GM23248 (cell line): ENCODE measurements at places on chromosomes 4 and X. TPM values are rescaled to one million over a fixed set of nuclear protein-coding genes. Genes with fewer than 3 reads are reported as not detected.
A peak's percentile ranks its signal among the peaks of the same experiment; 100 is the strongest.

- peaks cover 5% of the 10 kb centered on the region; the same call in 1 of the 2 replicates for H3K4me1 ChIP-seq
- H3K36me3 ChIP-seq, result no peaks in the 10 kb centered on the region
- DNase-seq, result no peak
- no peak overlapping the region for H3K27ac ChIP-seq
Measured at GRCh38 chr4:3310301-3311094, 17.7 kb downstream of the RGS12 start.

- no peak overlapping the region for H3K27ac ChIP-seq
- no peaks in the 10 kb centered on the region for H3K4me1 ChIP-seq
- no peaks in the 10 kb centered on the region for H3K27me3 ChIP-seq
- no peaks in the 10 kb centered on the region for H3K36me3 ChIP-seq
- DNase-seq, result no peak
- H3K4me3 ChIP-seq, result no peak overlapping the region
Measured at GRCh38 chr4:43778187-43778915, 670.3 kb downstream of the KCTD8 start.

DNA sequence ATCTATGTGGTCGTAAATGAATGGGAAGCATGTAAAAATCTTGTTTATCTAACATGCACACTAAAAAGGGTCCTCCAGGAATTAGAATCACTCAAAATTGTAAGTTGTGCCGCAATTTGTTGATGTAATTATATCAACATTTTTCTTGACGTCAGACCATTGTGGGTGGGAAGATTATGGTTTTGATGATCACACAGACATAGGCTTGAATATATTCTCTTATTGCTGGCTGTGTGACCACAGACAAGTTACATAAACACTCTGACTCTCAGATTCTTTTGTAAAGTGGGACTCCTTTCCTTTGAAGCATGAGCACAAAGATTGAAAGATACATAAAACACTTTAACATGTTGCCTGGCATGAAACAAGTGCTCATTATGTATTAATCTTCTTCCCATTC lies 51.5 kb downstream of the IL1RAPL1 start:
- DNase-seq, result no peak
- no peaks in the 10 kb centered on the region for H3K4me1 ChIP-seq
- H3K27ac ChIP-seq, result no peak overlapping the region
- H3K36me3 ChIP-seq, result no peaks in the 10 kb centered on the region
- H3K4me3 ChIP-seq, result no peak overlapping the region

DNA sequence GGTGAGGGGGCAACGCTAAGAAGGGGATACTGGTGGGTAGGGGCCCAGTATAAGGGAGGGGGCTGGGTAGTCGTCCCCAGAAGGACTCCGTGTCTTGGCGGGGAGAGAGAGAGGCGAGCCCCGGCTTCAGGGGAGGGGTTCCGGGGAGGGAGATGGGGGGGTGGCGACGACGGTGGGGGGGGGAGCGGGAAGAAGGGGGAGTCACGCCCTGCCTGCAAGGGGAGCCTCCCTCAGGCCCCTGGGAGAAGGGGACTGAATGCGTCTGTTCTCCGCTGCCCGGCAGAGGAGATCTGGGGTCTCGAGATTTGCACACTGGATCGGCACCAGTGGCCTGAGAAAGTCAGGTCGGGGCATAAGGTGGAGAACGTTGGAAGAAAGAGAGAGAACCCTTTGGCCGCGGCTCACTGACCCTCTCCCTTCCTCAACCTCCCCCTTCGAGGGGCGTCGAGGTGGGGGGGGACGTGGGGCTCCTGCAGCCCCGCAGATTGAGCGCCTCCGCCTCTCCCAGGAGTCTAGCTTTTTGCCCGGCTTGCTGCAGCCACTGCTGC lies 609 bp upstream of the BCORL1 start:
- no peak for DNase-seq
- H3K4me3 ChIP-seq, result peak overlapping the region; percentile 68

Gene DDX3X
- total RNA-seq, result 206 and 285 TPM in 2 replicates

Gene MTNR1A
- not detected in 2 replicates for total RNA-seq

Gene GPR82
- total RNA-seq, result not detected in 2 replicates

DNA sequence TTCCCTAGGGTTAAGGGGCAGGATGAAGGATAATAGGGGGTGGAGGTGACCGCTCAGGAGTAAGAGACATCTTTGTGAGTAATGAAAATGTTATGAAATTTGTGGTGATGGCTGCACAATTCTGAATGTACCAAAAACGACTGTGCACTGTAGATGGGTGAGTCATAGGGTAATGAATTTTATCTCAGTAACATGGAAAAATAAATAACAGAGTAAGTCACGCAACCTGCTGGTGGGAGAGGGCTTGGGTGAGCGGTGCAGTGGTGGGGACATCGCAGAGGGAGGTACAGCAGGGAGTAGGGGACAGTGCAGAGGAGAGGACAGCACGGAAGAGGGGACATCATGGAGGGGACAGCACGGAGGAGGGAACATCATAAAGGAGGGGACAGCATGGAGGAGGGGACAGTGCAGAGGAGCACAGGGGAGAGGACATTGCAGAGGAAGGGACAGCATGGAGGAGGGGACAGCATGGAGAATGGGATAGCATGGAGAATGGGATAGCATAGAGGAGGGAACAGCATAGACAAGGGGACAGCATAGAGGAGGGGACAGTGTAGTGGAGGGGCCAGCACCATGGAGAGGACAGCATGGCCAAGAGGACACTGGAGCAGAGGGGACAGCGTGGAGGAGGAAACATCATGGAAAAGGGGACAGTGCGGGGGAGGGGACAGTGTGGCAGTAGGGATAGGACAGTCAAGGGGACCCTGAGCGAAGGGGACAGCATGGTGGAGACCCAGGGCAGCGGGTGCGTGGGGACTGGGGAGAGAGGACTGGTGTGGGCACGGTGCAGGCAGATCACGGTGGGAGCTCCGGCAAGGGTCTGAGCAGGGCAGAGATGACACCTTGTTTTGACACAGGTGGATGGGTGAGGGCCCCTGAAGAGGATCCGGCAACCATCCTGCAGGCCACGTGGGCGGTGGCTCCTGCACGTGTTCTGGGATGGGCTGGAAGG lies 68.5 kb upstream of the MXD4 start:
- peaks cover 14% of the 10 kb centered on the region for H3K4me1 ChIP-seq
- H3K27me3 ChIP-seq, result no peaks in the 10 kb centered on the region
- peaks cover 14% of the 10 kb centered on the region for H3K36me3 ChIP-seq
- H3K27ac ChIP-seq, result peak overlapping the region; percentile 17; the same call in 1 of the 2 replicates

Gene AKAP4
- not detected in 2 replicates for total RNA-seq

Gene HS6ST2
- total RNA-seq, result not detected in 2 replicates

DNA sequence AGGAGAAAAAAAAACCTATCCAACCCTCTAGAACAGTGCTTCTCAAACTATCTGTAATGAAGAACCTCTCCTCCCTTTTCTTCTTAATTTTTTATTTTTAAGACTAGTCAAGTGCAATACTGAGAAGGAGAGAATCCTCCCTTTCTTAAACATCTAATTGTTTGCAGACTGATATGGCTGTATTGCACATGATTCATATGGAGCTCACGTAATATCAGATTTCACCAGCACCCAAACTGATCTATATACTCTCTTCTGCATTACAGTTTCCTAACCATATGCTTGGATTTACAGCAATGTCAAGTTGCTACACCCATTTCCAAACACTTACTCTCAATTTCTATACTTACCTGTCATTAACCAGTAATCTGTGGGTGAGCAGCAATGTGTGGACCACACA lies 9.5 kb downstream of the PRMT9 start:
- no peak for DNase-seq
- H3K4me1 ChIP-seq, result no peaks in the 10 kb centered on the region
- no peaks in the 10 kb centered on the region for H3K27me3 ChIP-seq
- no peak overlapping the region for H3K27ac ChIP-seq
- H3K4me3 ChIP-seq, result no peak overlapping the region
- H3K36me3 ChIP-seq, result peaks cover 9% of the 10 kb centered on the region; the same call in 1 of the 2 replicates

Gene HAUS3
- 10.2 and 14.9 TPM in 2 replicates for total RNA-seq

DNA sequence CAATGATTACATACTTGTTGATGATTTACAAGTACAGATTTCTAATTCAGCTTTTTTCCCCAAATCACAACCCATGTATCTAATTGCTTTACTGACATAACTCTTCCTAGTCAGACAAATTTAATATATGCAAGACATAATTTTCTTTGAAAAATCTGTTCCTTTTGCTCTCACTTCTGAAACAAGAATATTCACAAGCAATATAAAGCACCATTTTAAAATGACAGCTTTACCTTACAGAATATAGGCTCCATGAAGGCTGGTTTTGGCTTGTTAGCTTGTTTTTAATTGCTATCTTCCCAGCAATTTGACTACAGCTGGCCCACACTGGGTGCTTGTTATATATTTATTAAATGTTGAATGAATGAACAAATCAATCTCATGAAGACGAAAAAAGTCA lies 24.5 kb downstream of the GPM6A start:
- H3K27me3 ChIP-seq, result peaks cover 6% of the 10 kb centered on the region; the same call in 1 of the 2 replicates
- no peaks in the 10 kb centered on the region for H3K36me3 ChIP-seq
- no peak overlapping the region for H3K27ac ChIP-seq
- H3K4me3 ChIP-seq, result no peak overlapping the region

- H3K4me1 ChIP-seq, result no peaks in the 10 kb centered on the region
- H3K27me3 ChIP-seq, result no peaks in the 10 kb centered on the region
- H3K4me3 ChIP-seq, result no peak overlapping the region
- no peak for DNase-seq
- H3K36me3 ChIP-seq, result no peaks in the 10 kb centered on the region
- H3K27ac ChIP-seq, result no peak overlapping the region
Measured at GRCh38 chr4:73533515-73534422, 52.2 kb downstream of the AFM start.

Gene HMX1
- not detected in 2 replicates for total RNA-seq

Gene ADAMTS3
- 0.43 and 1.3 TPM in 2 replicates for total RNA-seq
